Suppressor macrophage (primary cell): ENCODE measurements at places on chromosomes 7 and 10.

GRCh38 chr7:20330239-20330927 lies at the start of gene ITGB8:
Gene ITGB8, plus strand, starts transcription at chr7:20330900. Its CDS starts 907 bp downstream, at chr7:20331807.
- DNase-seq, result peak; percentile 97

DNA sequence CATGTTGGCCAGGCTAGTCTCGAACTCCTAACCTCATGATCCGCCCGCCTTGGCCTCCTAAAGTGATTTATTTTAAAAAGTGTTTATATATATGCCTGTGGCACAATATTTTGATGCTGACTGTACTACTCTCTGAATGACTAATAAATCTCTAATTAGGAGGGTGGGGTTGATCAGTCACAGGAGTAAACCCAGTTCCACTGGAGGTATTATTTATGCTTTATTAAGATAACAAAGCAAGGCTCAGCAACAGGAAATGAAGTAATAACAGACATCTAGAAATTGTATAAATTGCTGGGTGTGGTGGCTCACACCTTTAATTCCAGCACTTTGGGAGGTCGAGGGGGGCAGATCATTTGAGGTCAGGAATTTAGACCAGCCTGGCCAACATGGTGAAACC lies 26.0 kb upstream of the MCU start:
- DNase-seq, result no peak

- no peak for DNase-seq
Observed at GRCh38 chr10:28879875-28880682, 202.8 kb downstream of the BAMBI start.

GRCh38 chr10:7274293-7274692 lies 136.5 kb downstream of the SFMBT2 start:
- DNase-seq, result peak; percentile 15

DNA sequence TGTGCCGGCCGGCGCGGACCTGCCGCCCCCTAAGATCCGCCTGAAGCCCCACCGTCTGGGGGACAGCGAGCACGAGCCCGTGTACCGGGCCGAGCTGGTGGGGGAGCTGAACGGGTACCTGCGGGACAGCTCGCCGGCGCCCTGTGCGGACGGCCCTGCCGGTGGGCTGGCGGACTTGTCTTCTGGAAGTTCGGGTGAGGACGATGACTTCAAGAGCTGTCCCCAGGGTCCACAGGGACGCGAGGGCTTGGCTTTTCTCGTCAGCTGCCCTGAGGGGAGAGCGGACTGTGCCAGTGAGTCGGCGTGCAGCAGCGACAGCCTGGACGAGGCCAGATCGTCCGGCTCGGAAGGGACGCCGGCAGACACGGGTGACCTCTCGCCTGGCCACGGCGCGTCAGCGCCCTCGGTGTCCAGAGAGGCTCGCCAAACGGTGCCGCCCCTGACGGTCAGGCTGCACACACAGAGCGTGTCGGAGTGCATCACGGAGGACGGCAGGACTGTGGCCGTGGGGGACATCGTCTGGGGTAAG lies 8.5 kb downstream of the PWWP2B start:
- DNase-seq, result no peak

GRCh38 chr7:94397722-94398121 lies 3.0 kb downstream of the COL1A2 start:
- no peak for DNase-seq

DNA sequence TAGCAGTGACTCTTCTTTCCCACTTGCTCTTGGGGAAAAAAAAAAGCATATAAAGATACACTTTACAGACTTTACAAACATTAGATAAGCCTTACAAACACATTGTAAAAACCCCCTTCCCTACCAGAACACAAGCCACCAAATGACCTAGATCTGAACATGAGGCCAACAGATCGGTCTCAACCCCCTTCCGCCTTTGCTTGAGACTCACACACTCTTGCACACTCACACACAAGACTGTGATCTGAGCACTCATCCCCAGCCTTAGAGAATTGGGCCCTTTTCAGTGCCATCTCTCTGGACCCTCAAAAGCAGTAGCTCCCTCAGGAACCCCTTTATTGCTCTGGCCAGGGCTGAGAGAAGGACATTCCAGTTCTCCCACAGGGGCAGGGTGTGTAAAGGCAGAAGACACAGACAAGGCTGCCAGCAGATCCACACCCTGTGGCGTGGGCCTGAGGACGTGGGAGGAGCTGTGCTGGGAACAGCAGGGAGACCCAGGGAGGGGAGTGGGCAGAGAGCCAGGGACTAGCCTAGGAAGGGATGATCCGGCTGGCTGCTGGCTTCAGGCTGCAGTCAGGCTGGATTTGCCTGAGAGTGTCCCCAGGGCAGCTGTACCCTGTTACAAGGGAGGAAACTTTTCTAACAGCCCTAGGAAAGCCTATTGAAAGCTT lies 206.7 kb downstream of the KIAA1217 start:
- DNase-seq, result no peak
